Mucosa of descending colon (tissue), 3 donors: ENCODE measurements at places on chromosomes 6 and 20.
A peak's percentile ranks its signal among the peaks of the same experiment; 100 is the strongest.

DNA sequence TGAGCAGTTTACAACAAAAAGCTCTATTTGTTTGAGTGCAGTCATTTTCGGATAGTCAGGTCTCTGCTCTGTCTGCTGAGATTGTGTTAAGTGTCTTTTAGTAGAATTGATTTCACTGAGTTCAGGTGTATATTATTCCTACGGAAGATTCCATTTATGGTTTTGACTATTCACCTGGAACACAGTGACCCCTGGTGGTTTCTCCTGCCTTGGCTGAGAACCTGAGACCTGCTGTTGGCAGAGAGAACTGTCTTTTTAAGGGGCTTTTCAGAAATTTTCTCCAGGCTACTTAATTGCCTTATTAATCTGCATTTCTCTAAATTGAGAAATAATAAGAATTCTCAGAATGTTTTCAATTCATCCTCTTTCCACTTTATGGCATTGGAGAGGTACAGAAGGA, 508.0 kb downstream of the TBC1D32 start:
- DNase-seq, result peak; percentile 77

DNA sequence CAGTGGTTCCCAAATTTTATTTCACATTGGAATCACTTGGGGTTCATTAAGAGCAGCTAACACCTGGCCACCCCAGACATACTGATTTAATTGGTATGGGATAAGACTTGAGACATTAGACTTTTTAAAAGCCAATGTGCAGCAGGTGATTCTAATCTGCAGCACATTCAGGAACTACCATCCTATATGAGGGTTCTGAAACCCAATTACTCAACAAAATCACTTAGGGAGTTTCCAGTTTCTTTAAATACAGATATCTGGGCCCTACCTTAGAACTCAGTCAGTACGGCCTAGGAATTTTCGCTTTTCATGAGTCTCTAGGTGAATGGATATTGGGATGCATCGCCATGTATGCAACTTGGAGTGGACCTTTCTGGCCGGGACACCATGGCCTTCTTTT, 24.0 kb upstream of the L3MBTL3 start:
- DNase-seq, result no peak

DNA sequence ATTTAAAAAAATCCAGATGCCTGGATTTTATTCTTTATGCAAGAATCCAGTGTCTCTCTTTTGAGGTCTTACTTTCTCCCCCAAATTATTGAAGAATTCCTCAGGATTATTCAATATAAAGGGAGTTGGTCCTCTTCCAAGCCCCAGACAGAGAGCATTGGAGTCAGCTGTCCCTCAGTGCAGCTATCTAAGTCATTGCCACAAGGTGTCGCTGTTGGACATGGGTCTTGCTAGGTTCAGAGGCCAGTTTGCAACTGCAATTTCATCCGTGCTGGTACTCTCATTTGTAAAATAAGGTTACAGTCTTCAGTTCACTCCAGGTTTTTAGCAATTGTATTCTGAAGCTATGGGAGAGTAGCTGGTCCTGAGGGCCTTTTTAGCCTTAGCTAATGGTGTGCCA, 27.8 kb downstream of the CCN2 start:
- peak; percentile 83 for DNase-seq

- DNase-seq, result no peak
Measured at GRCh38 chr6:143594647-143595046, 83.1 kb upstream of the PHACTR2 start.

GRCh38 chr20:47253872-47254271, 102.6 kb downstream of the ZMYND8 start:
- no peak for DNase-seq

DNA sequence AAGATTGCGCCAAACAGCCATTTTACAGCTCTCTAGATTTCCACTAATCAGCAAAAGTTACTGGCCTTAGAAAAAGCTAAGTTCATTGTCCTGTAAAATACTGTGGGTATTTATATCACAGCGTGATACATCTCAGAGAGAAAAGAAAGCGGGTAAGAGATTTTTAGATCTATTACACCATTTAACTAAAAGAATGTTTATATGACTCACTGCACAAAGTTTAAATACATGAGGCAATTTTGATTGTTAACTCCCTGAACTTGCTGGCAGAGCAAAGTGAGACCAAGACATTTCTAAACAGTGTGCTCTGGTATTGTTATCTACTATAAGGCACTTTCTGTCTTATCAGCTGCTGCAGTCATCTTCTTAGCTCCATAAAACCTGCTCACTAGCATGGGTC, 314.3 kb downstream of the EPHA7 start:
- no peak for DNase-seq

DNA sequence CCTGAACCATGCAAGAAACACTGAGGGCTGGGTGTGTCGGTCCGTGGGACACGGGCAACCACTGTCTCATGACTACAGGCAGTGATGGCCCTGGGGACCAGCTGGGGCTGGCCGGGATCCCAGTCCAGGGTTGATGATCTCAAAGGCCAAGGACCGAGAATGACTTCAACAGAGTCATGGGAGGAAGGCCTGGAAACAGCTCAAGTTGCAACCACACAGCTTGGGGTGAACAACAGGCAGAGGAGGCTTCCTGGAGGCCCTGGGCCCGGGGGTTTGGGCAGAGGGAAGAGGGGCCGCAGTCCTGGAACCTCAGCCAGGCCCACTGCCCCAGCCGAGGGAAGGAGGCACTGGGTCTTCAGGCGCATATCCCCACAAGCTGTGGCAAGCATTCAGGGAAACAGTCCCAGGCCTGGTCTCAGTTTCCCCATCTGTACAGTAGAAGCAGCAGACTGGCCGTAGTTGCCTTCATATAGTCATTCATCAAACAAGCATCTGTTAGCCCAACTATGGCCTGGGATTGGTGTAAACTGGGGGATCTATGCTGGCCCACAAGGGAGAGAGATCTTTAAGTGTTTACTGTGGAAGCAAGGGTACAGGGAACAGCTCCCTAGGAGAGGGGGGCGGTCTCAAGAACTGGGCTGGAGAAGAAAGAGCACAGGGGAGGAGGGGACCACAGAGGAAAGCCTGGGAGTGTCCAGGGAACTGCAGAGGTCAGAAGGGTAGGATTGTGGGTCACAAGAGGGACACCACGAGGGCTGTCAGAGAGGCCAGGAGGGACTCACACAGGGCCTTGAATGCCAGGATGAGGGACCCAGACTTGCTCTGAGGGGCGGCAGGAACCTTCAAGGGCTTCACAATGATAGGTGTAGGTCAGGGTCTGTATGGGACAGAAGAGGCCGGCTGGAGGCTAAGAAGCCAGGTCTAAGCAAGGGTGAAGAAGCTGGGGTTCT, 2.1 kb downstream of the MYL9 start:
- peak; percentile 62 for DNase-seq

GRCh38 chr6:11092668-11093375, 812 bp upstream of the SMIM13 start:
- no peak for DNase-seq

GRCh38 chr6:153959276-153959675, 79.8 kb upstream of the OPRM1 start:
- no peak for DNase-seq

GRCh38 chr6:92292067-92292466, 1127.3 kb downstream of the EPHA7 start:
- DNase-seq, result no peak

- DNase-seq, result no peak
Measured at GRCh38 chr6:66307490-66307889, 600.5 kb upstream of the EYS start.

GRCh38 chr20:49148601-49149000, 39.5 kb downstream of the STAU1 start:
- DNase-seq, result no peak
